ENCODE measurements at places on chromosomes 1 and 21.

DNA sequence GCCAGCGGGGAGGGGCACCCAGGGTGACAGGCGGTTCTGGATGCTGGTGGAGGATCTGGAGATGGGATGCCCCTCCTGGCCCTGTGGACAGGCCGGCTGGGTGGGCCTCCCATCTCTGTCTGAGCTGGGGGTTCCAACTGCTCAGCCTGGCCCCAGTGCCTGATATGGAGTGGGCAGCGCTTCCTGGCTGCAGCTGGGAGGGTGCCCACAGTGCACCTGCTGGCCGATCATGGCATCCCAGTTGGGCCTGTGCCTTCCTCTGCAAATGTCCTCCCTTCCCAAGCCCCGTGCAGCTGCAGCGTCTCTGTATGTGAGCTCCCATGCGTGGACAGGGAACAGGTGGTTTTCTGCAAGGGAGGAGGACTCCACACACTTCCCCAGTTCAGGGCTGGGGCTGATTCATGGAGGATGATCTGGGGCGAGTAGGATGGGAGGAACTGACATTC is 2.1 kb downstream of the PFKL start:
- DNase-seq = no peak

DNA sequence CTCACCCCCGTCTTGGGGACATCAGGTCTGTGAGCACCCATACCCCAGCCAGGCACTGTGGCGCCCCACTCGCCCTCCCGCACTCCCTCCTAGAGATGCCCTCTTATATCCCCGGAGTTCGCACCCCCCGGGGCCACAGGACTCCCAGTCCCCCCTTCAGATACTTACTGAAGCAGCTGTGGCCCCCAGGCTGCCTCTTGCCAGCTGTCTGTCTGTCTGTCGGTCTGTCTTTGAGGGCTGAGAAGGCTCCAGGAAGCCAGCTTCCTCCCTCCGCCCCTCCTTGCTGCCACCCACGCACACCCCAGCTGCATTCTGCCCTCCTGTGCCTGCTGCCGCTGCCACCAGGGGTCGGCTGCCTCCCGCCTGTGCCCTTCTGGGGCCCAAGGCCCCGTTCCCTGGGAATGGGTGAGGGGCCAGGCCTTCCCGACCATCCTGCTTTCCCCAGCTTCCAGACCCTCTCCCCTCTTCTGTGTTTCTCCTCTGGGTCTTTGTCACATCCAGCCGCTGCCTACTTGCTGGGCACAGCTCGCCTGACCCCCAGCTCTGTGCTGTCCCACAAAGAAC is at the start of gene PTPN7:
PTPN7 (minus strand) TSS at position 226 of the 564 bp plus-strand sequence. CDS start 1,200 bp downstream, outside the sequence.
- DNase-seq = no peak

GRCh38 chr1:15605398-15606383 is 11.6 kb upstream of the DDI2 start:
- no peak for DNase-seq

DNA sequence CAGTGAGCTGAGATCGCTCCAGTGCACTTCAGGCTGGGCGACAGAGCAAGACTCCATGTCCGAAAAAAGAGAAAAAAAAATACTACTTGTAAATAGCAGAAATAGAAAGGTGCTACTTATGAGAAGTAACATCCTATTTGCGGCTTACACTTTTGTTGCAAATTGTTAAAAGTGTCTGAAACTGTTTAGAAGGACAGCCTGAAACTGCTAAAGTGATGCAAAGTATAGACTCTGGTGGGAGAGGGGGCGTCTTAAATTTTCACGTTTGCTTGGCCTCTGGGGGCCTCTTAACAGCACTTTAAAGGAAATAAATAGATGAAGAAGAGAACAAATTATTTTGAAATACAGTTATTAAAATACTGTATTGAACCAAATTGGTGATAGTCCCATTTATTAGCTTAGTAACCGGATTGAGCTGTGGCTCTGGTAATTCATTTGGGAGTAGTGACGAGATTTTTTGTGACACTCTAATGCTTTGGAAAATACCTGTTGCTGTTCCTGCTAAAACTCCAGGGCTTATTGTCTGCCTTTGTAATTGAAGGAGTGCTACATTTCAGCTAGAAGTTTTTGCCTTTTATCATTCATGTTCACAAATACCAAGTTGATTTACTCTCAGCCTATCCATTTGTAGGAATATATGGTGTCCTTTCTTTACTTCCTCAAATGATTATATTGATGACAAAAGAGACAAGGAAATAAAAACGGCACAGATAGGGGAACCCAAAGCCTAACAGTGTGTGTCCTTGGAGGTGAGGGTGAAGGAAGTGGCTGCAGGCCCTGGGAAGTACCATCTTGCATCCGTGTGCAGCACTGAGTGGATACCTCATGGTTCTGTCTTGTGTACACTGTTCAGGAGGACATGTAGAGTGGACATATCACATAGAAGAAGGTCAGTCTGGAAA is 6.2 kb downstream of the PKNOX1 start:
- DNase-seq = no peak

DNA sequence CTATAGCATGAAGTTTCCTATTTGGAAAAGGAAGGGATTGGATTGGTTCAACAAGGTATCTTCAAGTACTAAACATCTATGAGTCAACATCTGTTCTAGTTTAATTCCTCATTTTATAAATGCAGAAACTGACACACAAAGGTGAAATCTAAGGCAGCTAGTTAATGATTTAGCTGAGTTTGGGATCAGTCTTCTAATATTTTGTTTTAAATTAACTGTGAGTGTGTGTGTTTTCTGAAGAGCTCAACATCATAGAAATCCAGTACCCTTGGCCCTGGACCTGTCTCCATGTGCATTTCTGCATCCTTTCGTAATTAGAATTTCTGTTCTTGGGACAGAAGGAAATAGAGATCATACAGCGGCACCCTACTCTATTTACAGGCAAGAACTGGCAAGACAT is 105.9 kb downstream of the RGS2 start:
- DNase-seq = no peak

DNA sequence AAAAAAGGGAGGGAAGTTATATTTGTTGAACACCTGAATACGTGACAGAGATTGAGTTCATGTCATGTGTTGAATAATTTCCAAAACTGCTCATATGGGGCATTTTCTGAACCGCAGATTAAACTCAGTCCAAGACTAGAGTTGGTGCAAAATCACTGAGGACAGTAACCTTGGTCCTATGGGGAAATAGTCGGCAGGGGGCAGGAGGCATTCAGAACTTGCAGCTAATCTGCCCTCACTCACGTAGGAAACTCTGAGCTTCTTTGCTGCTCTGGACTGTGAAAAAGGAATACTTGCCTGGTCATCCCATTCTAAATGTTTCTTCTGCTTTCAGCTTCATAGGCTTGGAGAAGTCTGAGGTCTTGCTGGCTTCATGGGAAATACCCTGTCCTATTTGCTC is 228.3 kb upstream of the ZP4 start:
- DNase-seq = no peak

- DNase-seq = no peak
These were observed 6.4 kb downstream of the MAP3K6 start for GRCh38 chr1:27360159-27361043.

DNA sequence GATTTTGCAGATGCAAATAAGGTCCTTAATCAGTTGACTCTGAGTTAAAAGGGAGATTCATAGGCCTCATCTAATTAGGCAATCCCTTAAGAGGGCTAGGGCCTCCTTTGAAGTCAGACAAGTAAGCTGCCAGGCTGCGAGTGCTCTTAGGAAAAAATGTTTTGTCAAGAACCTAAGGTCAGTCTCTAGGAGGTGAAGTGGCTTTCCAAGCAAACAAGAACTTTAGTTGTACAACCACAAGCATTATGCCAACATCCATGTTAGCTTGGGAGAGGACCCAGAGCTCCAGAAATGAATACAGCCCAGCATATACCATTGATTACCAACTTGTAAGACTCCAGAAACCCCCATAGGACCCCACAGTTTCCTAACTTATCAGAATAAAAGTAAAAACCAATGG is 1366.2 kb downstream of the PLA2G4A start:
- DNase-seq = no peak

GRCh38 chr1:26372039-26372438 is 511 bp downstream of the ZNF683 start:
- no peak for DNase-seq

- no peak for DNase-seq
These were observed 10.9 kb downstream of the RD3 start for GRCh38 chr1:211480941-211481545.

- peak; percentile 95 for DNase-seq
These were observed 43.1 kb downstream of the CLSTN1 start for GRCh38 chr1:9780554-9781110.

GRCh38 chr1:37034121-37035013 is at the start of gene GRIK3:
TSS of gene GRIK3 (minus strand) at chr1:37034515. CDS start at chr1:37034108, 407 bp downstream.
- no peak for DNase-seq

- no peak for DNase-seq
These were observed 16.6 kb upstream of the EDEM3 start for GRCh38 chr1:184771190-184771691.

DNA sequence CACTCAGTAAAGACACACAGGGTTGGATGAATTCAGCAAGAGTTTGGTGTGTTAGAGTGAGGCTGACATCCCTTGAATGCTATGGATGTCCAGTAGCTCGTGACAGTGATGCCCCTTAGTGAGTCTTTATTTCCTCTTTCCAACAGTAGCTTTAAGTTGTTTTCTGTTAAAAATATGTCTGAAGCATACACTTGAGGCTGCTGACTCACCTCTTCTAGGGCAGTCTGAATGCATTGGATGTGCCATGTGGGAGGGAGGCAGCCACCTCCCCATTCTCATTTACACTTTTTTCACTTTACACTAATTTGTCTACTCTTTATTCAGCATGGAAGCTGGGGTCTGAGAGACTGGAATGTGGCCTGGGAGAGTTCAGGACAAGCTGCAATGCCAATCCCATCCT is 17.6 kb downstream of the NOS1AP start:
- no peak for DNase-seq

GRCh38 chr1:37400466-37401225 is 73.7 kb upstream of the ZC3H12A start:
- no peak for DNase-seq

DNA sequence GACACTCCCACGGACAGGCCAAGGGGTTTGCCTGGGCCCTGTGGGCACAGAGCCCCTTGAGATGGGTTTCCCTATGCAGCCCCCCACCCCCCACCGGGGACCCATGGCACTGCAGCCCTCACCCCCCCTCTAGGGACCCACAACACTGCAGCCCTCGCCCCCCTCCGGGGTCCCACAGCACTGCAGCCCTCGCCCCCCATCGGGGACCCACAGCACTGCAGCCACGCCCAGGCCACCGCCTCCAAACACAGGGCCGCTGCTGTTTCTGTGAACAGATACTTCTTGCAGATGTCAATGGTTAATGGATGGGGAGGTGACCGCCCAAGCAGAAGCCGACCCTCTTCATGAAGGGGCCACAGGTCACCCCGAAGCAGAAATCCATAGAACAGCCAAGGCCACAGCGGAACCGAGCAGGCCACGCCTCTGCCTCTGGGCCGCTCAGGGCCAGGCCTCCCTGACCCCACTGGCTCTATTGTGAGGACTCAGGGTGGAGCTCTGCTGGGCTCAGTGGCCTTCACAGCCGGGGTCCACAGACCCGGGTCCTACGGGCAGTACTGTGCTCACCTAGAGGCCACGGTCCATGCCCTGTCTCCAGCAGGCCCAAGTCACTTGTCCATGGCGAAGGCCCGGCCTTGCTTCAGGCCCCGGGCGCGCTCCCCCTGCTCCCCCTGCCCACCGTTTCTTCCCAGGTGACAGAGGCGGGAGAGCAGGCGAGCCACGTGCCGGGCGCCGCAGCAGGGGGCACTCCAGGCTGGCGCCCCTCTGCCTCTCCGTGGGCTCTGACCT is 4.1 kb upstream of the POFUT2 start:
- no peak for DNase-seq

DNA sequence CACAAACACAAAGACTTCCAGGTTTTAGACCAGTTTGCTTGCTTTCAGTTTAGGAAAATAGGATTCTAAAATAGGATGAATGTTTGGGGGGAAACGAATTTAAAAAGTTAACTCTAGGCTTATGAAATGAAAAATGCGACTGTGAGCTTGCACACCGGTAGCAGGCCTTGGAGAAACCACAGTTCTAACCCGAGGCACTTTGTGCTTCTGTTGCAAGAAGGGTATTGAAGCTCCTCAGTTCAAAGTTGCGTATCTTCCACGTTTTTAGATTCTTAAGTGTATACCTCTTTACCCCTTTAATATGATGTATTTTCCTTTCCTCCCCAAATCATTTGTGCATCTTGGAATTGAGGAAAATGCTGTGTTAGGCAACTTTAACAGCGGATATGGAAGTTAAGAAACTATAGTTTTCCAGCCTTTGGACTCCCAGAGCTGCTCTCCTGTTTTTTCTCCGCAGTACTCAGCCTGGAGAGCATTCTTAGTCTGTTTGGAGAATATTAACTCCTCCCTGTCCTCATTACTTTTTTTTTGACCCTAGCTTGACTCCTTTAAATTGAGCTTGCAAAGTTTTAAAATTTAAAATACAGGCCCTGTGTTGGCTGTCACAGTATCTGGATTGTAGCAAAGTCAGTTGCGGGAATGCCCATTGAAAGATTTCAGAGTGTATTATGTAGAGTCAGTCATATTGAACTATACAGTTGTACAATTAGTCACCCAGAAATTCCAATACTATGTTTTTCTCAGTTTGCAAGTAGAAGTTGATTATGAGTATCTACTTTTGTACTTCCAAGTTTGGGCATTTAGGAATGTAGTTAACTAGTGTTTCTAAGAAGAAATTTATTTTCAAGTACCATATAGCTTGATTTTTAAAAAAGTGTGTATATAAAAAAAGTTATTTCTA is 2.6 kb downstream of the MRPS6 start:
- no peak for DNase-seq

DNA sequence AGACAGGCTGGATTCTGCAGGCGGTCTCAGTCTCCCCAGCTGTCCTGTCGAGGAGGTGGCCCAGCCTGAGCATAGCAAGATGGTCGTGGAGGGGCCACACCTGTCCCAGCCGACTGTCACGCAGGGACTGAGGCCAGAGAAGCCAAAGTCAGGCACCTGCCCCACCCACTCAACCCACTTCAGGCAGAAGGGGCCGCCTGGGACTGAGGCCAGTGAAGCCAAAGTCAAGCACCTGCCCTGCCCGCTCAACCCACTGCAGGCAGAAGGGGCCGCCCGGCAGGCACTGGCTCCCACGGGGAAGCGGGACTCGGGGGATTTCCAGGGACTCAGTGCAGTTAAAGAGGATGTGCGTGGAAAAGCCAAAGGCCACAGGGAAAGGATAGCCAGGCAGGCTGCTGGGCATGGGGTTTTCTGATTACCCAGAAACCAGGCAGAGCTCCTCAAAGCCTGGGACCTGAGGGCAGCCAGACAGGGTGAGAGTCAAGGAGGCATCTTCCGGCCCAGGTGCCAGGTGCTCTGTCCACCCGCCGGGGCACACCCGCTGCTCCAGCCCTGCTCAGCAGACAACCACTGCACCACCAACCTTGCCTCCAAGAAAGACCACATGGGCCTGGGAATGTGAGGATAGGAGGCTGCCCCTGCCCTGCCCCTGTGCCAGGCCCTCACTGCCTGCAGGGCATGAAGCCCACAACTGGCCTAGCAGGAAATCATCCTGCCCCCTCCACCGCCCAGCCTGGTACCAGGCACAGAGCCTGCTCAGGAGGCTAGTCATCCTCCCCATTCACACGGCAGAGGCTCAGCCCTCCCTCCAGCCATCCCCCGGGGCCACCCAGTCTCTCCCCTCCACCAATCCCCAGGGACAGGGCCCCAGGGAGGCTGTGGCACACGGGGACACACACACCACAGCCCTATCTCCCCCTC is 41.0 kb downstream of the MEGF6 start:
- no peak for DNase-seq

GRCh38 chr1:232328486-232329102 is 301.3 kb downstream of the SIPA1L2 start:
- DNase-seq = no peak

GRCh38 chr1:112548547-112548946 is 39.8 kb downstream of the WNT2B start:
- DNase-seq = no peak

GRCh38 chr1:193260056-193260745 is 73.8 kb upstream of the B3GALT2 start:
- DNase-seq = no peak

Measured in cerebellar cortex (tissue), 1 donor.